Naive B cell (primary cell): ENCODE measurements at places on chromosomes 6 and 20.
A peak's percentile ranks its signal among the peaks of the same experiment; 100 is the strongest.

GRCh38 chr6:165985281-165985805, 182.3 kb downstream of the TBXT start:
- H3K4me1 ChIP-seq: peaks cover 13% of the 10 kb centered on the region
- peaks cover 54% of the 10 kb centered on the region for H3K27me3 ChIP-seq
- peaks cover 12% of the 10 kb centered on the region for H3K36me3 ChIP-seq
- DNase-seq: no peak

DNA sequence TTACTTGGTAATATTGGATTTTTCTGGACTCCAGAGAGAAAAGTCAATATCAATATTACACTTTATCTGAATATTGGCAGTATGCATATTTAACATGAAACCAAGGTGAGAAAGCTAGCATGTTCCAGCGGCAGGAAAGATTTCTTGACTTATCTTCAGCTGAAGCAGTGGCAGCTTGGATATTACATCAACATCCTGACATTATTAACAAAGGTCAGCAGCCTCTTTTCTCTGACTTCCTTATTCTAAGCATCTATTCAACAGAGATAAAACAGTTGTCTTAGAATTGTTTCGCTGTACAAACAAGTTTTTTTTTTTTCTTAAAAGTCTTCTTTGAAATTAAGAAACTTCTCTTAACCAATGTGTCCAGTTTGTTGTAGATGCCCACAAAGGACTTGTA, 11.8 kb downstream of the DCBLD1 start:
- H3K4me1 ChIP-seq: no peaks in the 10 kb centered on the region
- no peak for DNase-seq
- H3K27me3 ChIP-seq: no peaks in the 10 kb centered on the region
- H3K36me3 ChIP-seq: no peaks in the 10 kb centered on the region
- no peak overlapping the region for H3K27ac ChIP-seq
- H3K4me3 ChIP-seq: no peak overlapping the region

- DNase-seq: no peak
- H3K27me3 ChIP-seq: no peaks in the 10 kb centered on the region
- H3K27ac ChIP-seq: no peak overlapping the region
- H3K36me3 ChIP-seq: peaks cover 15% of the 10 kb centered on the region
- H3K4me3 ChIP-seq: no peak overlapping the region
These were observed 19.4 kb upstream of the MAN1A1 start for GRCh38 chr6:119368921-119369320.

- peak overlapping the region; percentile 82 for H3K27ac ChIP-seq
- H3K36me3 ChIP-seq: no peaks in the 10 kb centered on the region
- H3K27me3 ChIP-seq: no peaks in the 10 kb centered on the region
- no peak overlapping the region for H3K4me3 ChIP-seq
- DNase-seq: peak; percentile 19
- peaks cover 32% of the 10 kb centered on the region for H3K4me1 ChIP-seq
These were observed 335.7 kb downstream of the NRN1 start for GRCh38 chr6:5670811-5671561.

DNA sequence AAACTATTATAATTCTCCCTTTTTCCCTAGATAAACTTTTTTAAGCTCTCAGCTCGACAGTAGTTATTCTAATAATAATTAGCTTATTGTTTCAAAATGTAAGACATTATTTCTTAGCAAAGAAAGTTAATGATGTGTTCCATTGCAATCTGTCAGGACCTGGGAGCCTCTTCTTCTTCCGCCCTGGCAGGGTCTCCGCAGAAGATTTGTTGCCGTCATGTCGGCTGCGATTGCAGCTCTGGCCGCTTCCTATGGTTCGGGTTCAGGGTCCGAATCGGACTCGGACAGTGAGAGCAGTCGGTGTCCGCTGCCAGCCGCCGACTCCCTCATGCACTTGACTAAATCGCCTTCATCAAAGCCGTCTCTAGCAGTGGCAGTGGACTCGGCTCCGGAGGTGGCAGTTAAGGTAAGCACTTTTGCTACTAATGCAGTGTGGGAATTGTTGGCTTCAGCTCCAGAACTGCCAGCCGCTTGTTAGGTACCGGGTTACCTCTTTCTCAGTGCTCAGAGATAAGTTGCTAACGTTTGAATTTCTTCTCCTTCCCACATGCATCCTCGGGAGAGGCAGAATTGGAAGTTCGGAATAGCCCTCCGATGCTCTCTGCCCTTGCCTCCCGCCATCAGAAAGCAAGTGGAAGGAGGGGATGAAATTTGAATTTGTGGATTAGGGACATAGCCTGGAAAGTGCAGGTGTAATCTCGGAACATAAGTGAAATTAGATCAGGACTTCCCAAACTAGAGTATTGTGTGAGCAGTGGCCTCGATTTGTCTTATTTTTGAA, at the start of gene CDC40:
CDC40 (plus strand) TSS at position 200 of the 781 bp plus-strand sequence; CDS start at position 218, 18 bp downstream.
- H3K4me3 ChIP-seq: no peak within 1 kb of the TSS
- no peaks in the 10 kb centered on the region for H3K27me3 ChIP-seq
- no peaks in the 10 kb centered on the region for H3K36me3 ChIP-seq
- DNase-seq: no peak
- H3K4me1 ChIP-seq: no peaks in the 10 kb centered on the region

DNA sequence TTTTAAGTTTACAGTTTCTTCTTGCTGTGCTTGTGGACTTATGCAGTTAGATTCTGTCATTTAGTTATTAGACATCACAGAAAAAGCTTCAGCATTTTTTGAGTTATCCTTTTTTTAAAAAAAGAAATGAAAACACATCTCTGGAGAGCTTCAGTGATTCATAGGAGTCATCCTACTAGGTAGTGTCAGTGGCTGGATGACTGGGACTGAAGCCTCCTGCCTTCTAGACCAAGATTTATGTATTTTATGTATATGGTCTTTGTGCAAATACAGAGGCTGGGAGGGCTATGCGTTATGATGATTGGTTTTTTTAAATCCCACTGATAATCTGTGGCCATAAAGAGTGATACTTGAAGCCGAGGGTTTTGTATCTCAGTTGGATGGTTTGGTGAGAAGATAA, 125.9 kb upstream of the JAG1 start:
- no peaks in the 10 kb centered on the region for H3K4me1 ChIP-seq
- H3K36me3 ChIP-seq: no peaks in the 10 kb centered on the region
- no peak overlapping the region for H3K4me3 ChIP-seq
- no peak for DNase-seq
- H3K27me3 ChIP-seq: no peaks in the 10 kb centered on the region
- no peak overlapping the region for H3K27ac ChIP-seq

GRCh38 chr6:50816115-50816675, 2.5 kb upstream of the TFAP2B start:
- H3K4me1 ChIP-seq: peaks cover 21% of the 10 kb centered on the region
- no peaks in the 10 kb centered on the region for H3K36me3 ChIP-seq
- DNase-seq: peak; percentile 32
- peaks cover 65% of the 10 kb centered on the region for H3K27me3 ChIP-seq
- H3K4me3 ChIP-seq: peak overlapping the region; percentile 93

DNA sequence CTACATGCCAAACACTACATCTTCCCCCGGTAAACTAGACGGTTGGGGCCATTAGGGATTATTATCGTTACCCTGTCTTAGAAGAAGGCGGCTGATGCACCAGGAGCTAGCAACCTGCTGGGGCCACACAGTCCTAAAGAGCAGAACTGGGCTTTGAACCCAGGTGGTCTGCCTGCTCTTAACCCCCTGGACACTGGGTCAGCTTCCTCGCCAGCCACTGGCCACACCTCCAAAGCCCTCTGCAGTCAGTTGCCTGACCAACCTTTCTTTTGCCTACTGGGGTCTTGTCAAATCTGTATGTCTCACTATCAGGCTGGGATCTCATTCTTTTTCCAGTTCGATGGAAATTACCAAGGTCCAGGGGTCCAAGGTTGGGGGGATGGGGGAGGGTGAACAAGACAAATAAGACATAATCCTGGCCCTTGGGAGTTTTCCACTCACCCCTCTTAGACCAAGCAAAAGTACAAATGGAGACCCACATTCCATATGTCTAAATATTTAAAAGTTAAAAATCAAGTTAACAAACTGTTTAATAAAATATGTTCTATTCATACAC, 34.0 kb upstream of the FOXP4 start:
- no peaks in the 10 kb centered on the region for H3K4me1 ChIP-seq
- no peak overlapping the region for H3K27ac ChIP-seq
- H3K4me3 ChIP-seq: no peak overlapping the region
- peaks cover 28% of the 10 kb centered on the region for H3K27me3 ChIP-seq

DNA sequence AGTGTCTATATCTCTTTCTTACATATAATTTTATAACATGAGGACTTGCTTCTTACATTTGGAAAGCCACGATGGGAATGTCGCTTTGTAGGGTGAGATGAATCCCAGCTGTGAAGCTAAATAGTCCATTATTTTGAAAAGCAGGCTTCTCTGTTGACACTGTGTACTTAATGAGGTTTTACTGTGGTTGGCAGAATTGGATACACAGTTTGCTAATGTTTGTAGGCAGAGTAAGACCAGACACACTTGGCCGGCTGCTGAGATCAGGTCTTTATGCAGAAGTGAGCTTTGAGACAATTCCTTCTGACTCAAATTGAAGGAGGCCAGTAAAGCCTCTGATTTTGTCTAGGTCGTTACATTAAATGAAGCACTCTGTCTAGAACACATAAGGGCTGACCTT, 93.0 kb downstream of the NDUFAF5 start:
- DNase-seq: no peak
- H3K36me3 ChIP-seq: no peaks in the 10 kb centered on the region
- no peak overlapping the region for H3K4me3 ChIP-seq
- H3K4me1 ChIP-seq: no peaks in the 10 kb centered on the region
- H3K27me3 ChIP-seq: no peaks in the 10 kb centered on the region

DNA sequence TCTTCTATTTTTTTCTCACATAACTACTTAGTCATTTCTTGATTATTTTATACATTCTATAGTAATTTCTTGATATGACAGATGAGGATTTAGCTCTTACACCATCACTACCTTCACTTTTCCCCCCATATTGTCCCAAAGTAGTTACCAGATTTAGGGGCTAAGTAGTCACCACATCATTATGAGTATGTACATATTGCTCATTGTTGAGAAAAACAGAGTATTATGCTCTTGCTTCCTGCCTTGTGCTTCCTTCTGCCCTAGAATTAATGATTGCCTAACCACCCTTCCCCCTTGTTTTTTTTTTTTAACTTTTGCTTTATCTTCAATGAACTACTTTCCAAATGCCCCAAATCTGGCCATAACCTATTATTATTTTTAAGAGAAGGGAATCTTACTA, 6.8 kb upstream of the HLA-B start:
- DNase-seq: no peak
- no peak overlapping the region for H3K4me3 ChIP-seq
- H3K27ac ChIP-seq: no peak overlapping the region
- H3K36me3 ChIP-seq: no peaks in the 10 kb centered on the region
- peaks cover 14% of the 10 kb centered on the region for H3K27me3 ChIP-seq

- H3K36me3 ChIP-seq: peaks cover 65% of the 10 kb centered on the region
- no peaks in the 10 kb centered on the region for H3K4me1 ChIP-seq
- no peak for DNase-seq
- no peak overlapping the region for H3K4me3 ChIP-seq
These were observed 71.9 kb downstream of the KIF16B start for GRCh38 chr20:16501301-16501700.

DNA sequence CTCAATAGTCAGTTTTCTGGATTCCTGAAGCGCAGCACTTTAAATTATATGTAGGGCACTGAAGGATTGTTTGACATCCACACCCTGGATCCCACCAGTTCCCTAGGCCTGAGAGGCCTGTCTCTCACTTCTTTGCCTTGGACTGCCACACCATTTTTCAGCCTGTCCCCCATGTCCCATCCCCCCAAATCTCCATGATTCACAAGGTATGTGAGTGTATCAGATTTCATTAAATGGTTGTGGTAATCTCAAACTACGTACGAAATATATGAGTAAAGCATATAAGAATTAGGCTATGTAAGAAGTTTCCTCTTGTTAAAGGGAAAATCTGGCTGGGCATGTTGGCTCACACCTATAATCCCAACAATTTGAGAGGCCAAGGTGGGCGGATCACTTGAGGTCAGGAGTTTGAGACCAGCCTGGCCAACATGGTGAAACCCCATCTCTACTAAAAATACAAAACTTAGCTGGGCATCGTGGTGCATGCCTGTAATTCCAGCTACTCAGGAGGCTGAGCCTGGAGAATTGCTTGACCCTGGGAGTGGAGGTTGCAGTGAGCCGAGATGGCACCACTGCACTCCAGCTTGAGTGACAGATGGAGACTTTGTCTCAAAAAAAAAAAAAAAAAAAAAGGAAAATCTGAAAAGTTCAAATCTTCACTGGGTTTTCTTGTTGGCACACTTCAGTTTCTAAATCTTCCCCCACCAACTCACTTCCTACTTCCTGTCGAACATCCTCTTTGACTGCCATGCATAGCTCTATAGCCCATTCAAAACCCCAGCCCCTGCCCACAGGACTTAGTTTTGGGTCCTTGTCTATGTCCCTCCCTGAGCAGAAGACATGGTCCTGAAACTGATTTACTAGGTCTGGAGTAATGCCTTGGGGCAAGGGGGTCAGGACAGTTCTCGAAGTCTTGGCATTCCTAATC, 97.3 kb upstream of the SHLD1 start:
- H3K4me3 ChIP-seq: peak overlapping the region; percentile 87
- H3K27me3 ChIP-seq: no peaks in the 10 kb centered on the region
- H3K4me1 ChIP-seq: peaks cover 41% of the 10 kb centered on the region

- H3K27ac ChIP-seq: peak overlapping the region; percentile 85
- peaks cover 26% of the 10 kb centered on the region for H3K4me1 ChIP-seq
- no peaks in the 10 kb centered on the region for H3K27me3 ChIP-seq
- no peak for DNase-seq
- no peaks in the 10 kb centered on the region for H3K36me3 ChIP-seq
- H3K4me3 ChIP-seq: no peak overlapping the region
These were observed 3.0 kb downstream of the SRC start for GRCh38 chr20:37348792-37349516.

DNA sequence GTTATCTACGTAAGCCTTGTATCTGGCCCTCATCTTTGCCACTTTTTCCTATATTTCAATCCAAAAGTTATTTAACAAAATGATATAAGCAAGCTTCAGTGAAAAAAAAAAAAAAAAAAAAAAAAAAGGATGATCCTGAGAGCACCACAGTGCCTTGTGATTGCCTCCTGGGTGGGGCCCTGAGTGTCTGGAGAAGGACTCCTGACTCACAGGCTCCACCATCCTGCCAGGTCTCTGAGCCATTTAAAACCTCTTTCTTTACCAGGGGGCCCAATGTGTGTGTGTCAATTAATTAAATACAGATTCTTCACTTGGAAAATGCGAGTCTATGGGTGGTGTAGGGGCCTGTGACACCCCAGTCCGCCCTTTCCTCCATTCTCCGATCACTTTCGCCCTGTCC, 105.2 kb downstream of the SMOC2 start:
- peaks cover 4% of the 10 kb centered on the region for H3K27me3 ChIP-seq
- H3K4me1 ChIP-seq: no peaks in the 10 kb centered on the region
- no peak overlapping the region for H3K27ac ChIP-seq

- H3K27ac ChIP-seq: no peak overlapping the region
- no peaks in the 10 kb centered on the region for H3K36me3 ChIP-seq
- no peaks in the 10 kb centered on the region for H3K27me3 ChIP-seq
- no peak for DNase-seq
These were observed 813.1 kb downstream of the KIF16B start for GRCh38 chr20:15760001-15760621.
